ENCODE measurements at places on chromosomes 12 and 14.
A peak's percentile ranks its signal among the peaks of the same experiment; 100 is the strongest.

DNA sequence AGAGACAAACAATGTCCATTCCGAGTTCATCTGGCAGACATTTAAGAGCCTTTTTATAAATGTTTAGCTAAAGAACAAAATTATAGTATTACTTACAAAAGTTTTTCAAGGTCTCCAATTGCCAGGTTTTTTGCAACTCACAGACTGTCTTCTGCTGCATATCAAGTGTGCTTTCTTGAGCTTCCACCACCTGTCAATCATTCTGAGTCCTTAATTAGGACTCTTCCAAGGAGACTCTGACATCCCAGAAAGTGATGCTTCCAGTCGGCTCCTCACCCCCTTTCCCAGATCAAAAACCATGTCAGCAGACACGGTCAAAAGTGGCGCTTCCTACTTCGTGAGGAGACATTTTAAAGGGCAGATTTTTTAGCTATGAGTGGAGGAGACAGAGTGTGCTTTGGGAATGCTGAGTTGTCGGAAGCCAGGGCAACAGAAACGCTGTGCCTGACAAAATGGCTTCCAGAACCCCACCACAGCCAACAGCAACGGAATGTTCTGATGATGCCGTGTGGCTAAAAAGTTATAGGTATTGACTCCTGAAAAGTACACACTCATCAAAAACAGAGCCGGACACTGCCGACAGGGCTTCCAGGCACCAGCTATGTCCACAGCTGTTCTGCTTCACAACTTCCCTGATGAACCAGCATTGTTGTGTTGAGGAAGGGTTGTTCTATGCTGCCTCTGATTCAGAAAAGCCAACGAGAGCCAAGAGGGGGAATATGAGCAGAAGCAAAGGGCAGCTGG, 116.1 kb upstream of the SLC35F4 start:
- DNase-seq, result no peak

DNA sequence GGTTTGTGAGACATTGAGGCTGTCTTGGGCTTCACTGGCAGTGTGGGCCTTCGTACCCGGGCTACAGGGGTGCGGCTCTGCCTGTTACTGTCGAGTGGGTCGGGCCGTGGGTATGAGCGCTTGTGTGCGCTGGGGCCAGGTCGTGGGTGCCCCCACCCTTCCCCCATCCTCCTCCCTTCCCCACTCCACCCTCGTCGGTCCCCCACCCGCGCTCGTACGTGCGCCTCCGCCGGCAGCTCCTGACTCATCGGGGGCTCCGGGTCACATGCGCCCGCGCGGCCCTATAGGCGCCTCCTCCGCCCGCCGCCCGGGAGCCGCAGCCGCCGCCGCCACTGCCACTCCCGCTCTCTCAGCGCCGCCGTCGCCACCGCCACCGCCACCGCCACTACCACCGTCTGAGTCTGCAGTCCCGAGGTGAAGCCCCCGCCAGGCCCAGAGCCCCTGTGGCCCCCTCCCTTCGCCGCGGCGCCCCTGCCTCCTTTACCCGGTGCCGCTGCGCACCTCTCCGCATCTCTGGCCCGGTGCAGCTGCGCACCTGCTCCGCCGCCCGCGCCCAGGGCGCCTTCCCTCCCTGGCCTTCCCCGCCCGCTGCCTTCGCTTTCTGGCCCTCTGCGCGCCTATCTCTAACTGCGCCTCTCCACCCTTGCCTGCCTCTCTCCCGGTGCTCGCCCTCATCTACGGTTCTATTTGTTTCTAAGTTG, at the start of gene ENO2:
Gene ENO2, plus strand, starts transcription at position 335 of the 701 bp plus-strand sequence. CDS start 1,253 bp downstream, outside the sequence.
- DNase-seq, result peak; percentile 84

DNA sequence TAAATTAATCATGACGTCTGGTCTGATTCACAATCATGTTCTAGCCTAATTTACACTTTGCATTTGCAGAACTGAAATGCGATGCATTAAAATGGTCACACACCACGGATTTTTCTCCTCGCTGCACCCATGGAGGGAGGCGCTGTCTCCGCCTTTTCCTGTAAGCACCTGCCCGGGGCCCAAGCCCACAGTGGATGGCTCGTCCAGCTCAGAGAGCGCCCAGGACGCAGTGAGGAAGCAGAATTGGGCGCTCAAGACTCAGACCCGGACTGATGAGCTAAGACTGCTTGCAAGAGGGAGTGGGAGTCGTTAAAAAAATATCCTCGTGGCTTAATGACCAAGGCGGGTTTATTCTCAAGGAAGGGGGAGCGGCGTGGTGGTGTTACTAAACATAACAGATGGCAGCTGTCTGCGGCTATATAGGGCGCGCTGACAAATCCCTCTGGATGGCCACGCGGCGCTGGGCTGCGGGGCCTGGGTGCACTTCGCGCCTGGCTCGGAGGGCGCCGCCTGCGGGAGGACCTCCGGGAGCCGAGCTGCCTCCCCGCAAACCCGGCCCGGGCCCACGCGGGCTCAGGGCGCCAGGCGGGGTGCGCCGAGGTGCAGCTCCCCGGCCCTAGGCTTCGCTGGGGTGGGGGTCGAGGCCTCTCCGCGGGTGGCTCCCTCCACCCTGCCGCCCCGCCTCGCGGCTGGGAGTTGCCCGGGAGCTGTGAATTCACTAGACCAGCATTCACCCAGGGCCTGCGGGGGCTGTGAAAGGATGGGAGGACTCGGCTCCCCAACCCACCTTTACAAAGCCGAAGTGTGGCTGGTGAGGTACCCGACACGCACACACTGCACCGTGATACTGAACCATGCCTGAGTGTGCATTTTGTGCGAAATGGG, 78.7 kb downstream of the PPM1A start:
- peak; percentile 55 for DNase-seq

DNA sequence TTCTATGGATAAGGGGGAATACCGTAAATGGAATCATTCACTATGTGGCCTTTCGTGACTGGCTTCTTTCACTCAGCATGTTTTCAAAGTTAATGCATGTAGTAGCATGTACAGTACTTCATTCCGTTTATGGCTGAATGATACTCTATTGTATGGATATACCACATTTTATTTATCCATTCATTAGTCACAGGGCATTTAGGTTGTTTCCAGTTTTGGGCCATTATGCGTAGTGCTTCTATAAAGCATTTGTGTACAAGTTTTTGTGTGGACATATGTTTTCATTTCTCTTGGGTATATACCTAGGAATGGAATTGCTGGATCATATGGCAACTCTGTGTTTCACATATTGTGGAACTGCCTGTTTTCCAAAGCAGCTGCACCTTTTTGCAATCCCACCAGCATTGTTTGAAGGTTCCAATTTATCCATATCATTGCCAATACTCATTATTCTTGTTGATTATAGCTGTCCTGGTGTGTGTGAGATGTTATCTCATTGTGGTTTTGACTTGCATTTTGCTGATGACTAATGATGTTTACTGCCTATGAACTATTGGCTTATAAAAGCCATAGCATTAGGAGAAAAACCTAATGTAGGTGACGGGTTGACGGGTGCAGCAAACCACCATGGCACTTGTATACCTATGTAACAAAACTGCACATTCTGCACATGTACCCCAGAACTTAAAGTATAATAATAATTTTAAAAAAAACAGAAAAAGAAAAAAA, 45.5 kb downstream of the ATF7IP start:
- DNase-seq, result no peak

DNA sequence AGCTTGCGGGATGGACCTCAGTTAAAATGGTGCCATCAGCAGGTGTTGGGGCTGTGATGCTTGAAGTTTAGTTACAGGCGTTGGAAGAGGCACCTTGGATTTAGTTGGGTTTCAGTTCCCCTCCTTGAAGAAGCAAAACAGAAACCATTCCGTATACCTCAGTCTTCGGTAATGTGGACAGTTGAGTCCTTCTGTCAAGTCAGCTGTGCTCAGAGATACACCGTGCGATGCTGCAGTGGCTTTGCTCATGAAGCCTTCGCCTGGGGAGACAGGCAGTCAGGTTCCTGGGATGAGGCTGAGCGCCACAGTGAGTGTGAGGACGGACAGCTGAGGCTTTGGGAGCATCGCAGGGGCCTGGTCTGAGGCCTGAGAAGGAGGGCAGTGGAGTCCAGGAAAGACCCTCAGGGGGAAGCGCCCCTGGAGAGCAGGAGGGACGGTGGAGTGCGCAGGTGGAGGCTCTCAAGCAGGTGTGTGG, 7.4 kb downstream of the RAN start:
- DNase-seq, result no peak

DNA sequence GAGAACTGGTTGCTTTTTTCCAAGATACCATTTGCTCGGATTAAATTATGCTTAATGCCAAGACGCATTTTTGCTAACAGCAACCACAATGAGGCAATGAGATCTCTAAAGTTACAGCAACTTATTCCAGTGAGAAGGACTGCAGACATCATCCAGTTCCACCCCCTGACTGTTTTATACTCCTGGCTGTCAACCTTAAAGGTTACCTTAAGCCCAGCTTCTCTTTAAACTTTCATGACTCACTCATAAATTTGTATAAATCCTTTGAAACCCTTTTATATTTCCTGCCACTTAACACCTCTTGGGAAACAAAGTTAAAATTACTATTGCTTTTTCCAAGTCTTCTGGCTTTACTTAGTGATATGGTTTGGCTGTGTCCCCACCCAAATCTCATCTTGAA, 80.2 kb downstream of the TMTC1 start:
- no peak for DNase-seq

Measured in activated naive CD8-positive, alpha-beta T cell treated with anti-CD3 and anti-CD28 coated beads, Interleukin-2, amount 50 U/mL, for 24 hours (primary cell).